ENCODE measurements at places on chromosomes 3 and 15.

DNA sequence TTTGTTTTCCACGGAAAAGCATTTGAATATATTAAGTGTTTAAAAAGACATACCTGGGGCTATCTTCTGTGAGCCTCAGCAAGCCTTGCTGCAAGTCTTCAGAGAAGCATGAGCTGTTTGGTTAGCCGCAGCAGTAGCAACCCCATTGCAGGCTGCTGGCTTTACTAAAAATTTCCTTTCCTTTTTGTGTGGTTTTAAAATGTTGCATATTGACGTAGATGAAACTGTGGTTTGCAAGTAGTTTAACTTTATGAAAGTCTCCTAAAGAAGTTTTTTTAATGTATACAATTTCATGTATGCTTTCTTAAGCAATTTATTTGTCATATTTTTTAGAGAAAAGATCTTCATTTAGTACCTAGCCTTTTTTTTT is at the start of gene GPR171:
Gene GPR171, minus strand, starts transcription at position 166 of the 370 bp plus-strand sequence. CDS start 3,830 bp downstream, outside the sequence.
- DNase-seq = no peak

- no peak for DNase-seq
Measured at GRCh38 chr15:101318839-101319238, 23.8 kb upstream of the SNRPA1 start.

DNA sequence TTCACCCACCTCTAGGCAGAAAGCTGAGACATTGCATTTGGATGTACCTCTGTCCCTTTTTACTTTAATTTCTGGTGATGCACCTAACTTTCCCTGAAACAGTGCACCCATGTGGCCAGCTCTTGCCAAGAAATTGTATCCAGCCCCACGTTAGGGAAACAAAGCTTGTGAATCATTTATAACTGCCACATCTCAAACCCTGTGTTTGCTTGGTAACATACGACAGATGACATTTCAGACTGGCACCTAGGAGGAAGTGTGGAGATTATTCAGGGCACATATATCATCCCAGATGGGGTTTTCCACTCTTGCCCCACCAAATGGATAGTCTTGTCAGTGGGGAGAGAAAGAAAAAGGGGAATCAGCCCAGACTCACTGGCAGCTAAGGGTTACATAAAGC is 2.1 kb downstream of the CYB561D2 start:
- no peak for DNase-seq

GRCh38 chr3:196662033-196662432 is 22.5 kb downstream of the NRROS start:
- no peak for DNase-seq

DNA sequence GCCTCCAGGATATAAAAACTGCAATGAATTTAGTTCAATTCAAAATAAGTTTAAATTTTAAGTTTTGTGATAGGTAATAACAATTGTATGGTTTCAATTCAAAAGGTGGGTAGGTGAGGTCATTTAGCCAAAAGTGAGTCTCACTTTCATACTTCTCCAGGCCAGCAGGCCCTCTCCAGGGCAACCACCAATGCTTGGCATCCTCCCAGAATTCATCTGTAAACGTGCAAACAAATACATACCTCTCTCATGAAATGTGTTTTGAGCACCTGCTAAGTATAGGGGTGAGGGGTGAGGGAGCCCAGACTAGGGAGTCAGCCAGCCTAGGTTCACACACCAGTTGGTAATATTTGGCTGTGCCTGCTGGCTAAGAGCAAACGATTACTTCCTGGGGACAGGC is 22.0 kb upstream of the RBSN start:
- no peak for DNase-seq

DNA sequence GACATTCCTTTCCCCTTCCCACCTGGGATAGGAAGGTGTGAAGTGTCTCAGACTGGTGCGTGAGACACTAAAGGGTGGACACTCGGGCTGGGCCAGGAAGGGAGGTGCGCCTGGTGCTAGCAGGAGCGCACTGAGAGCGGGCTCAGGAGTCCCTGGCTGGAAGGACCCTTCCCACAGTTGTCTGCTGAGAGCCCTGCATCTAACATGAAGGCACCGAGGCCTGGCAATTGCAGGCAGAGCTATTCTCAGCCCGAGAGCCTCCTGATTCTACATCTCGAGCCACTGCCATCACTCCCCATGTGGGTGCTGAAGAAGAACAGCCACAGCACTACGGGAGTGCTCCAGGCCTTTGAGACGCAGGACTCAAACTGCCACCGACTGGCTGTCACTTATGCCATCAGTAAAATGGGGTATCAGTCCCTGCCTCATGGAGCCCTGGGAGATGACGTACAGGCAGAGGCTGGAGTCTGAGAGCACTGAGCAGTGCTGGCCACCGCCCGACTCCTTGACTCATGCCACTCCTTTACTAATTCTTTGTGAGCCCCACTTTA is 159.4 kb downstream of the KLF13 start:
- no peak for DNase-seq

DNA sequence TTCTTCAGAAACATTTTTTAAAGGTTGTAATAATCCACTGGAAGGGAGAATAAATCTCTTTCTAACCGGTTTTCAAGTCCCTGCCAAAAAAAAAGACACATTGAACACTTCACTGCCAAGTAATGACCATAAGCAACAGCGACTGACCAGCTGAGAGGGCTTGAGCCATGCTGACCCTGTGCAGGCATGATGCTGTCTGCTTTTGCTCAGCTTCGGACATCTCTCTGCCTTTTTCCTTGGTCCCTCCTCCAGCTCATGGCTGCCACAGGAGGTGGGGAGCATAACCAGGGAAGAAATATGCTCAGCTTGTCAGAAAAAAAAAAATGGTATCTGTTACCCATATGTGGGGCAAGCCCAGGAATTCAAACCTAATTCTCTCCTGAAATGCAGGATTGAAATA is 1.5 kb downstream of the IGSF10 start:
- DNase-seq = no peak
